Stimulated activated CD8-positive, alpha-beta memory T cell treated with anti-CD3 and anti-CD28 coated beads, Interleukin-15, amount 100 ng/mL, for 1 hour (primary cell): ENCODE measurements at places on chromosomes 16 and 17.

DNA sequence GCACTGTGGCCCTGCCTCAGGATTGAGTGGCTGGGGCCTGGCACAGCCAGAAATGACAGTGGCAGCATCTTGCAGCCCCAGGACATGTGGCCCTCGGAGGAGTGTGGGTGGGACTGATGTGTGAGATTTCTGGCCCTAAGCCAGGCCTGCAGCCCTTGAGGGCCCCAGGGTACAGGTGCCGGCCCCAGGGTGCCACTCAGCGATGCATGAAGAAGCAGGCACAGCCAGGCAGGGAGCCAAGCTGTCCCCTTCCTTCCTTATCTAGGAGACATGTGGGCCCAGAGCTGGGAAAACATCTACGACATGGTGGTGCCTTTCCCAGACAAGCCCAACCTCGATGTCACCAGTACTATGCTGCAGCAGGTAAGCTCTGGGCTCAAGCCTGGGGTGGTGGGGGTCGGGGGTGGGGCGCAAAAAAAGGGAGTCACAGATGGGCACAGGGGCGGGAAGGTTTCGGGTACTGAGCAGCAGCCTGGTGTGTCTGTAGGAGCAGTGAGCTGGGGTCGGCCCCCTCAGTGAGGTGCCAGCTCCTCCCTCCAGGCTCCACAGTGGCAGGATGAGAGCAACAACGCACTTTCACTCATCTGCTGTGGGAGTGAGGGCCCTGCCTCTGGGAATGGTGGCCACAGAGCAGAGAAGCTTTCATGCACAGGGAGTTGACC is 4.1 kb downstream of the ACE start:
- DNase-seq: no peak

DNA sequence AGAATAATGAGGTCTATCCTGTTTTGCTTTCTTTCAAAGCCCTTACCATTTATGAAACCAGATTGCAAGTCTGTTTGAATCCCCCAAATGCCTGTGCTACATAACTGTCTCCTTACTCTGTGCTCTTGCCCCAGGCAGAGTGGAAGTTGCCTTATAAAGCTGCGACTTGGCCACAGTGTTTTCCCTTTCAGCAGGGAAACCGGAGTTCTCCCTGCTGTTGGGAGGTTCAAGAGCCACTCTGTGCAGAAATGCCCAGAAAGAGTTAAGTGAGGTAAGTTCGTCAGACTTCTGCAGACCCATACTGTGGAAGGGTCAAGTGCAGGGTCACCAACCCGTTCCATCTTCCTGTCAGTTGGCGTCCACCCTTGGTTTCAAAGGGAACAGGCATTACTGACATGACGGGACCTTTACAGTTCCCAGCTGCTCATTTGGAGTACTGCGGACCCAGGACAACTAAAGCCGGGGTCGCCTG is 508.9 kb downstream of the WWOX start:
- DNase-seq: no peak

DNA sequence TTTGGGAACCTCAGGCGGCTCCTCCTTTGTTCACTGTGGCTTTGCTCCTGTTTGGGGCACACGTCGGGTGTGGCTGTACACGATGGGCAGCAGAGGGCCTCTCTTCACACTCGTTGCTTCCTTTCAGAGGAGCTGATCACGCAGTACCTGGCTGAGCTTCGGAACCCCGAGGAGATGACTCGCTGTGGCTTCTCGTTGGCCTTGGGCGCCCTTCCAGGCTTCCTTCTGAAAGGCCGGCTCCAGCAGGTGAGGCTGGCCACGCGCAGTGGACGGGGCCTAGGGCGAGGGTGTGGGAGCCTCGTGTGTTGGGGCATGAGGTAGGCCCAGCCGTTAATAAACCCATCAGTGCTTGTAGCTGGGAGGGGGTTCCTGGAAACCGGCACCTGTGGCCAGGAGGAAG is 85.0 kb upstream of the ZNF750 start:
- no peak for DNase-seq

- no peak for DNase-seq
These were observed 31.0 kb upstream of the ST6GALNAC1 start for GRCh38 chr17:76674600-76674999.

GRCh38 chr16:31105677-31106213 is 2.4 kb upstream of the BCKDK start:
- DNase-seq: peak; percentile 73

GRCh38 chr16:66058172-66058691 is 308.3 kb upstream of the CDH5 start:
- DNase-seq: no peak

GRCh38 chr16:12067714-12068401 is 91.3 kb downstream of the SNX29 start:
- no peak for DNase-seq

GRCh38 chr17:12664894-12665262 is 812 bp upstream of the MYOCD start:
- DNase-seq: no peak

DNA sequence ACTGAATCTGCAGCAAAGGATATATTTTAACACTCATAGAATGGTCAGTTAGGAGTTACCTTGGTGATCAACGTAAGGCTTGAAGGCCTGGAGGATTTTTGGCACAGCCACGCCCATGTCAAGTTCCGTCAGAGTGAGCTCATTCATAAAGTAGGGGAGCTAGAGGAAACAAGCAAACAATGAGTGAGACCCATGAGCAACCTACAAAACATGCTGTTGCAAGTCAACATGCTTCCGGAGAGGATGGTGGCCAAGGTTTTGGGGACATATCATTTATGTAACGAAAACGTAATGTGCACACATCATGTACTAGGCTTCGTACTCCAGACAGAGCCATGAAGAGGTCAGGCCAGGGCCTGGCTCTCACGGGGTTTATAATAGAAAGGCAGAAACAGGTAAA is 41.1 kb upstream of the ERN1 start:
- no peak for DNase-seq

- DNase-seq: no peak
These were observed 42.9 kb downstream of the AMFR start for GRCh38 chr16:56382459-56382858.

DNA sequence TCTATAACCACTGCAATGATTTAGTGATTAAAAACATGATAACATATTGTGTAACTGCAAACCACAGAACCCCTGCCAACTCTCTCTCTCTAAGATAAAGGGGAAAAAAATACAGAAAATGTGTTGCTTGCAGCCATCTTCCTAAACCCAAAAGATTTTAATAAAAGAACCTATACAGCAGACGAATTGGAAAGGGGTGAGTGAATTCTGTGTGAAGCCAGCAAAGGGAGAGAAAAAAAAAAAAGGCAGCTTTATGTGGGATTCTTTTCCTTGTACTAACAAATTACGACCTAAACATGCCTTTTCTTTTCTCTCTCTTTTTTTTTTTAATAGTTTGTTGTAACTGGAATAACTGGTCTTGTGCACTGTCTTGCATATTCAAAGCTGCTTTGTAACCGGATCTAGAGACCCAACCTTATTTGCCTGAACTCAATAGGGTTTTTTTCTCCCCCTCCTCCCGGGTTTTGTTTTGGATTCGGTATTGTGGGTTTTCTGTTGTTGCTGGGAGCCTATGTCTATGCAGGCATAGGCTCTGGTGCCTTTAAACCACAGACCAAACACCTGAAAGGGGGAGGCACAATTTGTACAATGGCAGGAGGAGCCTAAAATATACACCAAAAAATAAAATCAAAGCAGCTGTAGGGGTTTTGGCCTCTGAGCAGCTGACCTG is 7.0 kb upstream of the ZFHX3 start:
- no peak for DNase-seq

- no peak for DNase-seq
These were observed 2.5 kb upstream of the WFIKKN2 start for GRCh38 chr17:50832864-50833381.

DNA sequence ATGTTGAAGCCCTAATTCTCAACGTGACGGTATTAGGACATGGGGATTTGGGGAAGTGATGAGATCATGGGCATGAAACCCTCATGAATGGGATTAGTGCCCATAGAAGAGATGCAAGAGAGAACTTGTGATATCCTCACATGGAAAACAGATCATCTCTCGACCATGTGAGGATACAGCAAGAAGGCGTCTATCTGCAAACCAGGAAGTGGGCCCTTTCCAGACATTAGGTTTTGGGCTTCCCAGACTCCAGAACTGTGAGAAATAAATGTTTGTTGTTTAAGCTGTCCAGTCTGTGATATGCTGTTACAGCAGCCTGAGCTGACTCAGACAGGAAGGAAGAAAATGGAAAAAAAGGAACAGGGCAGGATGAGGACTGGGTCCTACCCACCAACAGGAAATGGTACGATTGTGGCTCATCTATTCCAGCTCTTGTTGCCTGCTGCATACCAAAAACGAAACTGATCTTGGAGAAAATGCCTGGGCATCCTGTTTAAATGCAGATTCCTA is 21.9 kb upstream of the SSTR2 start:
- no peak for DNase-seq

DNA sequence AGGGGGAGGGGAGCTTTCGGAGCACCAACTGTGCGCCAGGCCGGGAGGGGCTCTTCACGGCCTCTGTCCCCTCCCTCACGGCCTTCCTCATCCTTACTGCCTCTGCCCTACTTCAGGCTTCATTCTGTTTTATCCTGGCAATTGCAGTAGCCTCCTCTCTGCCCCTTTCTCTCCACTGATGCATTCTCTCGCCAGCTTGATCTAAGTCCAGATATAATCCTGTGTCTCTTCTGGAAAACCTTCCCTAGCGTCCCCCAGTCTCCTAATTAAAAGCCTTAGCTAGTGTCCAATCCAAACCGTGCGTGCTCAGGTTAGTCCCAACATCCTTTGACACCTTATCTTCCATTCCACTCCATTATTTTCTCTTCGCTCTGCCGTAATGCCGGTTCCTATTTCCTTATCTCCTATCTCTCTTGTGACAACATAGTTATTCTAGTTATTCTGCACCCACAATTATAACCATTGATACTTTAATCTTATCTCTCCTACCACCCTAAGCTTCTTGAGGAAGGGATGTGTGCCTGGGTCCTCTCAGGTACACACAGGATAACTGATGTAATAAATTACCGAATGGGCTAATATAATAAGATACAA is 869 bp downstream of the ZNF48 start:
- DNase-seq: no peak

DNA sequence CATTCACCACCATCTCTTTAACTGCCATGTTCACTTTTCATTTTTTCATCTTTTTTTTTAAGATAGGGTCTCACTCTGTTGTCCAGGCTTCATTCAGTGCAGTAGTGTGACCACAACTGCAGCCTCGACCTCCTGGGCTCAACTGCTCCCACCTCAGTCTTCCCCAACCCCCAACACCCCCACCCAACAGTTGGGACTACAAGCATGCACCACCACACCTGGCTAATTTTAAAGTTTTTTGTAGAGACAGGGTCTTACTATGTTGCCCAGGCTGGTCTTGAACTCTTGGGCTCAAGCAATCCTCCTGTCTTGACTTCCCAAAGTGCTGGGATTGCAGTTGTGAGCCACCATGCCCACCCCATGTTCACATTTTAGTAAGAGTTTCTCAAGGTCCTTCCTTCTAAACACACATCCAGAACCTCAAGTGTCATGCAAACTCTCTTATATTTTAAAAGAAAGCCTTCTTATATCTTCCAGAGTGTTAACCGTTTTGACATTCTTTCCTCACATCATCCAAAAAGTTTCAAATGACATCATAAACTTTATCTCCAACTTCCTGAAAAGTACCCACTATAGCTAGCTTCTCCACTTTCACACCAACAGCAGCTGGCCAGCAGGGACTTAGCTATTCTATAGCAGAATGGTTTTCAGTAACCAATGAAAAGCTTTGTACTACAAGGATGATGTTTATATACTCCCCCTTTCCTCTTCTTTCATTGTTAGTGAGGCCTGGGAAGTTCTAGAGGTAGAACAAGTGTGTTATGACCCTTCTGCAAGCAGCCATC is 49.3 kb downstream of the TRAF4 start:
- DNase-seq: no peak

GRCh38 chr16:81482329-81483063 is 37.9 kb downstream of the CMIP start:
- DNase-seq: no peak

DNA sequence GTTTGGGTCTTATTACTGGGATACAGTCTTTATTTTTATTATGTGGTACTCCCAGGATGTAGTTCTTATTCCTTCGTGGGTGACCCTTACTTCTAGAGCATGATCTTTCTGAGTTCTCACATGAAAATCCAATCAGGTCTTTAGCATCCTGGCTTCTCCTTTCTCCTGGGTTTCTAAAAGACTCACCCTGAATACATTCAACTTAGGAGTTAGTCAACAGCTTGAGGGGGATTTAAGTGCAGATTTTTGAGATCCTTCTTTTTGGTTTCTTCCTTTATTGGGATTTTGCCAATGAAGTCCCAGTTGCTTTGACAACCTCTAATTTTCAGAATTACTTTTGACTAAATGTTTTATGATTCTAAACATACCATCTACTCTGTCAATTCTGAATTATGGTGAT is 68.2 kb downstream of the SIAH1 start:
- no peak for DNase-seq

DNA sequence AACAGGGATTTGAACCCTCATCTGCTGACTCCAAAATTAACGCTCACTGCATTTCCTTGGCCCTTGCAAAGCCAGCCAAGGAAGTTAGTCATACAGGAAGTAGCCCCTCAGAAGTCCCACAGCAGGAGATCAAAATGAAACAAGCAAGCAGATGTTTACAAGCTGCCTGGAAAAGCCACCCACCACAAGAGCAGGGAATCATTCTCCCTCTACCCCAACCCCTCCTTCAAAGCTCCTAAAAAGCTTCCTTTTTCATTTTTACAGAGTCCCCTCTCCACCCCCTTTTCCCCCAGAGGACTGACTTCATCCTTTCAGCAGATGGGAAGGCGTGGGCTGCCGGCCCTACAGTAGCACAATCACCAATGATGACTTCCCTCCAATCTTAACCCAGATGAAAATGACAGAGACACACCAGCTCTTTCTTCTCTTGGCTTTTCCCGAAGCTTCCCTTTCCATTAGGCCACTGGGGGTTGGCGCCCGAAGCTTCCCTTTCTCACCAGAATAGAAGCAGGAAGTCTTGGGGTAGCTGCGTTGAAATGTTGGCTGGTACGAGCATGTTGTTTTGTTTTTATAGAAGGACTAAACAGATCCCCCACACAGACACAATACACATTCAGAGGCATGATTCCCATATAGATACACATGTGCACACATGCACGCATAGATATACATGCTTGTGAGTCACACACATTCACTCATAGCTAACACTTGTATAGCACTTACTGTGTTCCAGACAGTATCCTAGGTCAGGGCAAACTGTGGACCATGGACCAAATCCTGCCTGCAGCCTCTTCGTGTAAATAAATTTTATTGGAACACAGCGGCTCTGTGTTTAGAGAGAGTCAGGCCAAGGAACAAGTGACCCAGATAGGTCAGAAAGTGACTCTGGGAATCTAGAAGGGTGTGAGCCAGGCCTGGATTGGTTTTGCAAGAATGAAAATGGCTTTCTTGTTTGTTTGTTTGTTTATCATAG is 17.4 kb downstream of the ITPRIPL2 start:
- DNase-seq: no peak

GRCh38 chr17:80097844-80098691 is 3.3 kb upstream of the GAA start:
- DNase-seq: no peak

- DNase-seq: no peak
These were observed 31.2 kb downstream of the XYLT1 start for GRCh38 chr16:17439580-17439979.
